Fibroblast of skin of right quadriceps (primary cell): ENCODE measurements at places on chromosomes 6 and 20.

DNA sequence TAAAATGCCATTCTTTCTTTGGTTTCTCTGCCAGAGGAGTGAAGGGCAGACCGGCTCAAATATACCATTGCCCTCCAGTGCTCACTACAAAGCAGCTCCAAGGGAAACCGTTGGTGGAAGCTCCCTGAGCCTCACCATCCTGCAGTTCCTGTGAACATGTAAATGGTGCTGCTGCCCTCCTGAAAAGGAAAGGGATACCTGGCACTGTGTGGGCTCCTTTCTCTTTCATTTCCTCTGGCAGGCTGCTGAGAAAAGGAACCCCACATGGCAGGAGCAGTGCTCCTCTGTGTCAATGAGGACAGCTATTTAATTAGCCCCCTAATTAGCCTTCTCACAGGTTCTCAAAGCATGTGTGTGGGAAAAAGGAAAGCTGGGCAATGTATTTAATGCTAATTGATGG lies 142.5 kb downstream of the KLHL32 start:
- no peak for DNase-seq

DNA sequence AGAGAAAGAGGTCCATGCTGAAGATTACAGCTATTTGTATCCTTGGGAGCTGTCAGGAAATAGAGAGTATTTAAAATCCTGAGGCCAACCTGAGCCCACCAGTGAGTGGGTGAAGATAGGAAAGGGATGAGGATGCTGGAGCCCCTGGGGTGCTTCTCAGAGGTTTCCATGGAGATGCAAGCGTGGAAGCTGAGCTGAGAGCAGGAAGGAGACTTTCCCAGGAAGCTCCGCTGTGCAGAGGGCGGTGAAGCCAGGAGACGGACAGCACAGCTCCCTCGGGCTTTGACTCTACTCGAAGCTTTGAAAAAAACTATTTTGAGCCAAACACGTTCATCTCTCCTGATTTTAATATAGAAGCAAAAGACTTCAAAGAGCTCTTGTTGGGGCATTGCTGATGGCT lies 222.1 kb downstream of the SMOC2 start:
- no peak for DNase-seq

DNA sequence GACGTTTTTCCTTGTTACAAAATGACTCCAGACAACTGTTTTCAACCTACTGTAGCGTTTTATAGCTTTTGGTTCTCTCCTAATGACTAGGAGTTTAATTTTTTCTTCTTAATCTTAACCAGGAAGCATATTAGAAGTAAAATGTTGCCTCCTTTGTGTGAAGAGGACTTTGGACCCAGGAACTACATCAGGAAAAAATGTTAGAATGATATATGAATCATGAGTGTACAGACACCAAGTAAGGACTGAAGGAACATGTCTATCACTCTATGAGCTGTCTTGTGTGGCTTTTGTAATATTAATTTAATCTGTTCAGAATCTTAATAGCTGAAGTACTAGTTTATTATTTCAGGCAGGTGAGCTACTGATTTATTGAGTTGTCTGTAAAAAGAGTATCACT lies 71.0 kb upstream of the MARCKS start:
- no peak for DNase-seq

- DNase-seq = no peak
Measured at GRCh38 chr6:129191235-129191634, 308.3 kb downstream of the LAMA2 start.

GRCh38 chr6:32271429-32271828 lies 47.6 kb upstream of the NOTCH4 start:
- no peak for DNase-seq

GRCh38 chr6:53524455-53524815 lies 20.5 kb downstream of the GCLC start:
- peak; percentile 70 for DNase-seq

GRCh38 chr6:34929241-34929978 lies 40.4 kb downstream of the ANKS1A start:
- DNase-seq = no peak

DNA sequence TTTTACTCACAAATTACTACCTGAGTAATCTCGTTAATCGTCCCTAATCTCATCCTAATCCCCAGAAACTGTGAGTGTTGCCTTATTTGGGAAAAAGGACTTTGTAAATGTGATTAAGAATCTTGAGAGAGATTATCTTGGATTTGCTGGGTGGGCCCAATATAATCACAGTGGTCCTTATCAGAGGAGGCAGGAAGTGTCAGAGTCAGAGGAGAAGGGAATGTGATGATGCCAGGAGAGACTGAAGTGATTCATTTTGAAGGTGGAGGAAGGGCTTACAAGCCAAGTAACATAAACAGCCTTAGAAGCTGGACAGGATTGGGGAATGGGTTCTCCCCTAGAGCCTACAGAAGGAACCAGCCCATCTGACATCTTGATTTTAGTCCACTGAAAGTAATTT lies 16.7 kb downstream of the RPP21 start:
- no peak for DNase-seq

DNA sequence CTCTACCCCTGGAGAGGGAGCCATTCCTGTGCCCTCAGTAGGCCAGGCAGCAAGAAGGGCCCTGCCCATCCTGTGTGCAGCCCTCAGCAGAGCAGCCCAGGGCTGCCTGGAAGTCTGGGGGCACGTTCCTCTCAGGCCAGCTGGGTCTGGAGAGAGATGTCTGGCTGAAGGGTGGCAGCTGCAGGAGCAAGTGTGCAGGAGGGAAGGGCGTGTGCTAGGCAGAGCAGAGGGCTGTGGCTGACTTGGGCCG lies 62.7 kb downstream of the NOL4L start:
- no peak for DNase-seq

GRCh38 chr6:71420095-71420692 lies 131.6 kb downstream of the OGFRL1 start:
- peak; percentile 27 for DNase-seq

DNA sequence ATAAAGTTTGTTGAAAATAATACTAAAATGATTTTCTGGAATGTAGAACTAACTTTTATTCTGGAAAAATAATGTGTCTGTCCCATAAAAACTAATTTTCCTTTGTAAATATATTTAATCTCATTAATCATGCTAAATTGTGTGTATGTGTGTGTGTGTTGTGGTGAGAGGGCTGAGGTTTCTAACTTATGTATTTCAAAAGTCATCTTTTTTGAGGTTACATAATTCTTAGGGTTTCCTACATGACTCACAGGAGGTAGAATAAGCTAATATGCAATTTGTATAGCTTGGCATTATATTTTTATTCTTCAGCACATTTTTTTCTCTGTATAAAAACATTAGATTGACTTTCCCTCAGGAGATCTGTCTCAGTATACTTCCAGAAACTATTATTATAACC lies 64.1 kb upstream of the CLVS2 start:
- no peak for DNase-seq

DNA sequence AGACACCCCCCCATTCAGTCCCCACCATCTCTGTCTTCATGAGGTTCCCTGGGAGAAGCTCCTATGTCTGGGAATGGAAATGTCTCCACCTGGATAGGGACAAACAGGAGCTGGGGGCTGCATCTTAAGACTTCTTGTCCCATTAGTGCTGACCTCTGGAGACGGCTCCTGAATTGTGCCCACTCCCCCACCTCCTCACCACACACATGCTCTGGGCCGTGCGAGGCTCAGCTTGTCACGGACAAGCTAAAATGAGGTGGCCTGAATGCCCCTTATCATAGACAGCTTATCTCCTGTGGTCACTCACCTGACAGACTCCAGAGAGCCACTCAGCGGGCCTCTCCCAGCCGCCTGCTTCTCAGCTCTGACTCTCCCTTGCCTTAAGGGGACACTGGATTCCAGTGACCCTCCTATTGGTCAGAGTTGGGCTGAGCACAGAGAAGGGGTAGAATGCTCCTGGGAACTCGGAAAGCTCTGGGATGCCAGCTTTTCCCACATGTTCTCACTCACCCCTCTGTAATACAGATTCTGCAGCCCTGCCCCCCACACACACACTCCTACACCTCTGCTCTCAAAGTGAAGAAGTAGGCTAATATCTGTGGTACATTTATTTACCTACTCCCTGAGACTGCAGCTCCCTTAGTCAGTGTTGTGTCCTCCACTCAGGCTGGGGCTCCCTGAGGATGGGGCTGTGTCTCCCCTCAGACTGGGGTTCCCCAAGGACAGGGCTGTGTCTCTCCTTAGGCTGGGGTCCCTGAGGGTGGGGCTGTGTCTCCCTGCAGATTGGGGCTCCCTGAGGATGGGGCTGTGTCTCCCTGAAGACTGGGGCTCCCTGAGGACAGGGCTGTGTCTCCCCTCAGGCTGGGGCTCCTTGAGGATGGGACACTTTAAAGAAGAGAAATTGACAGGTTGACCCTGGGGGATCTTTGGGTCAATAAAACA lies 167.5 kb downstream of the VEGFA start:
- DNase-seq = no peak

- no peak for DNase-seq
Measured at GRCh38 chr6:137122612-137123011, 50.8 kb downstream of the IL22RA2 start.

DNA sequence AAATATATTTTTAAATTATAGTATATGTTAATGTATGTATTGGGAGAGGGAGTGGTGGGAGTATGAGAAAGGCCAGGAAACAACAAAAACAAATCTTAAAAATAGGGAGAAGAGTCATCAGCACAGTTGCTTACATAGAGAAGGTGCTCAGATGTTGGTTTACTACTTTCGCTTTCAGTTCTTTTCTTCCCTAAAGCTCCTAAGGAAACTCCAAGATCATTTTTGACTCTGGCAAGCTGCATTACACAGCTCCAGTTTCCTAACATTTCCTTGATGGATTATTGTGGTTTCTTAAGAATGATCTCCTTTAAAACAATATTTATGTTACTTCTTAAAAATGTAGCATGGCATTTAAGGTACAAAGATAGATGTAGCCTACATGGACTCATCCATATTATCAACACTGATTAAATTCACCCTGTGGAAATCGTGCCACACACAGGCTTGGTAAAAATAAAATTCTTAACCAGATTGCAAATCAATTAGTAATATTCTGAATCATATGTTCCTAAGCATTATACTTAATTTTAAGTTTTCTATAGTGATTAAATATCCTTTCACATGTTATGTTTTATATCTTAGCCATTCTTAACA lies 118.0 kb upstream of the MAN1A1 start:
- DNase-seq = peak; percentile 28

DNA sequence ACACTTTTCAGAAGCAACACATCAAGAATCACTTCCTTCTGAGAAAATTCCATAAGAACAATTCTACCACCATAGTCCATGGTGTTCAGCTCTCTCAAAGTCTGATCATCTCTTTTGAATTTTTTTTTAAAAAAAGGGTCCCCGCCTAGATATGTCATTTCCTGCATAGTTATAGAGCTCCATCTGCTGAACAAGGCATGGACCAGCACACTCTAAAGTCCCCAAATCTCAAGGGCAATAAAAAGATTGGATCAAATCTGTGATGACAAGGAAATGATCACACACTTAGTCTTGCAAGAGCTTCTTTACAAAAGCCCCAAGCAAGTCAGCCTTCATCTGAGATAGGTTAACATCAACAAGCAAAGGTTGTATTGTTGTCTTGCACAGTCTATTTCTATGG lies 100.7 kb upstream of the STMND1 start:
- DNase-seq = peak; percentile 46

DNA sequence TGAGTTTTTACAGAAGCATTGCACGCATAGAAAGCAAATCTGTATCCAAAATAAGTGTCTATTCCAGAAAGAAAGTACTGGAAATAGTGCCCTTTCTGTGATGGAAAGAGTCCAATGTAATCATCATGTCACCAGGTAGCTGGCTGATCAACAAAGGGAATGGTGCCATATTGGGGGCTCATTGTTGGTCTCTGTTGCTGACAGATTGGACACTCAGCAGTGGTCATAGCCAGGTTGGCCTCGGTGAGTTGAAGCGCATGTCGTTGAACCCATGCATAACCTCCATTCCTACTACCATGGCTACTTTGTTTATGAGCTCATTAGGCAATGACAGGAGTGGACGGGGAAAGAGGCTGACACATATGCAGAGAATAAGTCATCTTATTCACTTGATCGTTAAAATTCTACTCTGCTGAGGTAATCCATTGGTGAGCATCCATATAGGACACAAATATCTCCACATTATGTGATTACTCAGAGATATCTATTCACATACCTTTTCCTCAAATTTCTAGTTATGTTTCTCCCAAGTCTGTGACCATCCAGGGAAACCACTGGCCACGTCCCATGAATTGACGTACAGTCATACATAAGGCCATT lies 560.5 kb downstream of the HAO1 start:
- DNase-seq = peak; percentile 74

- DNase-seq = peak; percentile 8
Measured at GRCh38 chr6:3347247-3347646, 88.5 kb downstream of the PSMG4 start.

DNA sequence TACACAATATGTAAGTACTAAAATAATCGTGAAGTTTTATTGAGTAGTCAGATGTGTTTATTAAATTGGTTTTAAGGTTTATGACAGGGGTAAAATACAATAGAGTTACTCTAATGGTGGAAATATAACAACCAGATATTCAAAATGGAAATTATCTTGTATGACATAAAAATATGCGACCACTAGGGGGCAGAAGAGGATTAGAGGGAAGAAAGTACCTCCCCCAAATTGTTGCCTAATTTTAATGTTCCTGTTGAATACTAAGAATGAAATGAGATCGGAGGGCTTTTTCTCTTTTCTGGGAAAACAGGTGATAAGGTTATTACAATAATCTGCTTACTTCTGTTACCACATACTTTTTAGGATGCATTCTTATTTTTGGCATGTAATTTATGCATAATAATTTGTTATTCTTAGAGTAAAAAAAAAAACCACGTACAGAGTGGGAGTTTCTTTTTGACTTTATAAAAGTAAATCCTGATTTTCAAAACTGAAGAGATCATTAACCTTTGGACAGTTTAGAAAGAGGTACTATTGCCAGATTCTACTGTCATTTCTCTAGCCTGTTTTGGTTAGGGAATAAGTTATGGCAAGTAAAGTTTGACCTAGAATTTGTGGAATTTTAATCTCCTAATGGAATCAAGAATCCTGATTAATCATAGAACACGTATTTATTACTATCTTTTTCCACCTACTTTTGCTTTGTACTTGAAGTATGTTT lies 159.2 kb downstream of the CD109 start:
- peak; percentile 67 for DNase-seq

DNA sequence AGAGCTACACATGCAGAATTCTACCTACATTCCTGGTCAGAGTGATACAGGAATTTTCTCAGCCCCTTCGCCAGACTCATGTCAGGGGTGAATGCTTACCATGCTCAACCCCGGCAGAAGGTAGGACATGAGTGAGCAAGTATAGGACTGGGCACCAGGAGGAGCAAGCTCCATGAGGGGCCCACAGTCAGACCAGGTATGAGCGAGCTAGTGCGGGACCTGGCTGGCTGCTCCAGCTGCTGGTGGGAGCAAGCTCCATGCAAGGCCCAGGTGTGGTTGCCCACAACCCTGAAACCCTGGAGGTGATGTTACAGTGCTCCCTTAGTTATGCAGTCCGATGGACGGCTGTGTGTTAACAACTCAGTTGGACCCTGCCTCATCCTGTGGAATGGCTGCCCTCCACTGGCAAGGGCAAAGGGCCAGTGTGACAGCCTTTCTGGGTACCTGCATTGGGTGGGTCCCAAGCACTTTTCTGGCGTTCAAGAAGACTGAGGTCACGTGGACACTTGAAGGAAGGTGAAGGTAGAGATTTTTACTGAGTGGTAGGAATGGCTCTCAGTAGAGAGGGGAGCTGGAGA lies 503.5 kb upstream of the CITED2 start:
- no peak for DNase-seq
